ENCODE measurements at places on chromosomes 2 and 18.

DNA sequence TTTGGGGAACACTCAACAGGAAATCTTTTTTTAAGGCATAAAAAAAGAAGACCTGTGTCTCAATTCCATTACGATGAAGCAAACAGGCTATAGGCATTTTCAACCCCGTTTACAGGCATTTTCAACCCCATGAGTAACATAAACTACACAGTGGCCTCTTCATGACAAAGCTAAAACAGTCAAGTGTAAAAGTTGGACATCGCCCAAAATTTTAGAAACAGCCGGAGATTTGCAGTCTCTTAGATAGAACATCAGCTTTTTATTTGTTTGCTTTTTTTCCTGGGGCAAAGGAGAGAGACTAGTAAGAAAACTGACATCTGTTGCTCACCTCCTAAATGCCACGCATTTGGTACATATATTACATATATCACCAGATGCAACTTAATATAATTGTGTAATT is 173.7 kb downstream of the CMPK2 start:
- no peak for DNase-seq

DNA sequence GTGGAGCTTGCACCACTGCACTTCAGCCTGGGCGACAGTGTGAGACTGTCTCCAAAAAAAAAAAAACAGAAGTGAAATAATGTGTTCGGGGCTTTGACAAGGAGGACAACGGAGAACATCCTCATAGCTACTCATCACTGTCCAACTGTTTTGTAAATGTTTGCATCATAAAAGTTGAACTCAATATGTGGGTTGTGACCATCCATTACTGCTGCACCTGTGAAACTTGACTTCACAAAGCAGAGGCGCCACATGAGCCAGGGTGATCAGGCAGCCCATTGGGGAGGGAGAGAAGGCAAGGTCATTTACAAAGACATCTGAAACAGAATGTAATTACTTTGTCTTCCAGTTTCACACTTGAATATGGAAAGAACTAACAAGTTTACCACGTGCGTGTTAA is 61.6 kb downstream of the LAMA1 start:
- no peak for DNase-seq

DNA sequence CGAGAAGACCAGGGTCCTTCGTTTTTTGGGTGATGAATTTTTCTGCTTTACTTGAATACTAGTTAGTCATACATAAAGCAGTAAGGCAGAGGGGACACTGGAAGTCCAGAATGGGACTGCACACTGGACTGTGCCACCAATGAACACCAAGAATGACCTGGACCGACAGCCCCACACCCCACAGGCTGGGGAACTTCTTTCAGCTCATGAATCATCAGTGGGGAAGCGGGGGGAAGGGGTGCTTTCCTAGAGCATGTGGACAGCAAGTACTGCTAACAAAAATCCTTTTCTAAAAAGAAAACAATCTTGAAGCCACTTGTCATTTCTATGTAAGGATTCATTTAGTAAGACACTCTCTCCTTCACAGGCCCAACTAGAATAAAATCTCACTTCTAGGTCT is 86.0 kb downstream of the DTNB start:
- no peak for DNase-seq

- no peak for DNase-seq
Measured at GRCh38 chr2:14322306-14322705, 310.2 kb upstream of the LRATD1 start.

GRCh38 chr2:199932312-199932855 is 21.3 kb downstream of the C2orf69 start:
- no peak for DNase-seq

- no peak for DNase-seq
Measured at GRCh38 chr2:11385847-11386246, 41.4 kb upstream of the ROCK2 start.

DNA sequence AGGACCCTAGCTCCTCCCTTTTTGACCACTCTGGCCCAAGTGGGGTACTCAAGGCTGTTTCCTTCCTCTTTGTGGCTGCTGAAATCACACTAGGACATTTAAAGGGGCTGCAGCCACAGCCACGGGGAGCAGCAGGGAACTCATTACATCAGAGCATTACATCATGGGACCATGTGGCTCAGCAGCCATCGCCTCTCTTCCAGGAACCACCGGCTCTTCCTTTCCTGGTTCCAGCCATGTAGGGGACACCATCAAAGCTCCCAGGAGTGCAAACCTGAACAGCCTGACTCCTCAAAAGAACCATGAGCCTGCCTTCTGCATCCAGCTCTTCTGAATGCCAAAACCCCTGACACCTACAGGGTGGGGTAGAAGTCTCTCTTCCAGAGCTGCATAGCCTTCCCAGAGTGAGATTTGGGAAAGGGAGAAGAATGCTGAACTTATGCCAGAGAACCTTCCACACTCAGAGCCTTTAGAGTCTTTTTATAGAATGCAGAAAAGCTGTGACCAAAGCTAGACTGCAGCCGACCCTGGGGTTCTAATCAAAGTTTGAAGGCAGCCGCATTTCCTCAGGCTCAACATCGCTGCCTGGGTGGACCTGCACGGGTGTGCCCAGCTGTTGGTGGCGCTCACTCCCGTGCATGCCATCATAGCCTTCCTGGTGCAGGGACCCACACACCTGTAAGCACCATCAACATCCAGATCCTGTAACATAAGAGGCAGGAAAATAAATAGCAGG is 121.7 kb downstream of the KLHL29 start:
- DNase-seq, result no peak

DNA sequence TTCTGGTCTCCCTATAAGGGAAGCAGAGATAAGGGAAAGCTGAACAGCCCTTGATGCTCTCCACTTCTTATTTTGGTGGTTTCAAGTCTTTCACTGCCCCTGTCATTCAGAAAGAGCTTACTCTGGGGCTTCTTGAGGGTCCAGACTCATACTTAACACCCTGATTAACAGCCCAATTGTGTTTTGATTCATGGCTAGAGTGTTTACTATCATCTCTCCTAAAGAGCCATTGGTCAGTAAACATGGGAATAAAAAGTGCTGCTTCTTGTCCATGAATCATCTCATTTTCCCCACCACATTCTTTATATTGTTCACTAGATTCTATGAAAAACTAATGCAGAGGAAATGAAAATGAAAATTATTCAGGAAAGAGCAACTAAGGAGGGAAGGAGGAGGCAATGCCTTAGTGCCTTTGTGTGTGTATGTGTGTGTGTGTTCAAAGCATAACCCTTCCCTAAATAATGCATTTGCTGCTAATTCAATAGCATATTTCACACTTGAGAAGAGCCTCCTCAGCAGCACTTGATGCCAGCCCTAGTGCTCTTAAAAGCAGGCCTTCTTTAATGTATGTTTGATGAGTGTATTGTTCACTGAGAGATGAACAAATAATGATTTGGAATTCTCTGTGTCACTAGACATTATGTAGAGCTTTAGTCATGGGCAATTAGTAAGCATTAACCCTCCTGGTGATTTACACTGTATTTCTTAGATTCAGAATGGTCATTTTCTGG is 63.5 kb downstream of the DCC start:
- peak; percentile 31 for DNase-seq

DNA sequence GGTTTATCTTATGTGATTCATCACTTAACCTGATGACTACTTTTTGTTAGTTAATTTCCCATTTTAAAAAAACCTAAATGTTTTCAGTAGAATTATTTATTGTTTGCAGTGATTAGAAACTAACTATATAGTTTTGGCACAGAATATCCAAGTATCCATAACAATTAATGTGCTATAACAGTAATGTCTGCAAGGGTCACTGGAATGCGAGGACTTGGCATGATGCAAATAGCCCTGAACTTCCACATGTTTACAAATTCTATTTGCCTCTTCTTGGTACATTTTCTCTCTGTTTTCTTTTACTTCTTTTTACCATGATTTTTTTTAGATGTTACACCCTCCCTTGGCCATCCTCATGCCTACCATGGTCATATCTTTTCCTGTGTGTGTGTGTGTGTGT is 49.3 kb upstream of the GALNT3 start:
- DNase-seq, result no peak

DNA sequence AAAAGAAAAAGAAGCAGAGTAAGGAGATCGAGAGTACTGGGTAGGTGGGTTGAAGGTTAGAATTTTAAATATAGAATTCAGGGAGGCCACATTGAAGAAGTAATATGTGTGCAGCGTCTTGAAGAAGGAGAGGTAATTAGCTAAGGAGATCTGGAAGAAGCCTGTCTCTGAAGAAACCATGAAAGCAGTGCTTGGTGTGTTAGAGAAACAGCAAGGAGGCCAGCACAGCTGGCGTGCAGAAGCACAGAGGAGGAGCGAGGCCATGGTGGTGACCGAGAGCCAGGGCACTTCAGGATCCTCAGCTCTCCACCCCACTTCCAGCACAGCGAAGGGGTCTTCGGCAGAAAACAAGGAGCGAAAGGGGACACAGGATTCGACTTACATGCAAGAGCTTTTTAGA is 305.8 kb downstream of the STK39 start:
- DNase-seq, result no peak

DNA sequence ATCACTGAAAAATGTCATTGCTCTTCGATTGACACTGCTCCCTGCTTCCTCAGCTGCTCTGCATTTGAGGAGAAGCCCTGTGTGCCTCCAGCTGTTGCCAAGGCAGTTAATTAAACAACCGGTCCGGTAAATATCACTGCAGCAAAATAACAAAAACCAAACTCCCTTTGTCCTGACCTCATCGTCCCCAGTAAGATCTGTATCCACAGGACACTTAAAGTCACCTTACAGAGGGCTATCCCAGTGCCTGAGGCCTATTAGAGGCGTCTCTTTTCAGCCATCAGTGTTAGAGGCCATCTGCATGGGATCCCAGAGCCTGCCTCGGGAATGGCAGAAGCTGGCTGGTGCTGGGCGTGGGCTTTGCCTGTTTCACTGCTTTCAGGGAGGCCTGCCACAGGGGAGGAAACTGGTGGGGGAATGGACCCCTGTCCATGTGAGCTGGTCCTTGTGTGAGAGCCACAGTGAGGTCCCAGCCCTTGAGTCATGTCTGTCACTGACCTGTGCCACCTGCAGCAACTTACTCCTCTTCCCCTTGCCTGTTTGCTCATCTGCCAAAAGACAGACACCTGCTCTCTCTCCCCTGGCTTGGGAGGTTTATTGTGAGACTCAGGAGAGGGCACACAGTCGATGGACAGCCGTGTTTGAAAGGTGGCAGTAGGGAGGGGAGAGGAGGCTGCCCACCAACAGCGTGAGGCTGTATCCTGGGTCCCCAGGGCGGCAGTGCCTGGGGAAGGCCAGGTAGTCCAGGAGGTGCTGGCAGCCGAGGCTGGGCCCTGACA is 117.7 kb upstream of the MCFD2 start:
- no peak for DNase-seq

- DNase-seq, result no peak
Measured at GRCh38 chr2:222545823-222546795, 109.8 kb downstream of the FARSB start.

DNA sequence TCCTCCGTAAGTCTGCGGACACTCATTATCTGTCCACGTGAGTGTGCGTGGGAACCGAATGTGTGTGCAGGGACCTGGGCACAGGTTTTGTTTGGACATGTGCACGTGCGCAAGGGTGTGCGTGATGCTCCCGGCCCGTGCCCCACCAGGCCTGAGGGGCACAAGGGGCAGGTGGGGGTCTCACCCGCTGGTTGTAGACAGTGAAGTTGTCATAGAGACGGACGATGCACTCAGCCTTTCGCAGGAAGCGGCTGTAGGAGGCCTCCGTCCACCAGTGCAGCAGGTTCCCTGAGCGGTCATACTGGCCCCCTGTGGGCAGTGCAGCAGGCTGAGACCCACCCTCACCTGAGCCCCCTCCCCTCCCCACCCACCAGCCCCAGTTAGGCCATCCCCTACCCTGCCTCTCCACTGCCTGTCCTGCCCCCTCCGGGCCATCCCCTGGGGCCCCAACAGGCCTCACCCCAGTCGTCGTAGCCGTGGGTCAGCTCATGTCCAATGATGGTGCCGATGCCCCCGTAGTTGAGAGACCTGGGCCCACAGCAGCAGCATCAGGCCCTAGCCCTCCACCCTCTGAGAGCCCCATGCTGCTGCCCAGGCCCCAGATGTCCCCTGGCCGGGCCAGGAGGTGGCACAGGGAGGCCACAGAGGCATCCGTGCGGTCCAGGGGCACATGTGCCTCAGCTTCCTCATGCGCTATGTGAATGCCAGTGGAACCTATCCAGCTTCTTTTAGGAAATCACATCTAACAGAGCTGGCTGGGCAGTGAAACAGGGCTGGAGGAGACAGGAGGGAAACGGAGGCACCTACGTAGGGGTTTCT is 6.1 kb downstream of the ECEL1 start:
- DNase-seq, result no peak

DNA sequence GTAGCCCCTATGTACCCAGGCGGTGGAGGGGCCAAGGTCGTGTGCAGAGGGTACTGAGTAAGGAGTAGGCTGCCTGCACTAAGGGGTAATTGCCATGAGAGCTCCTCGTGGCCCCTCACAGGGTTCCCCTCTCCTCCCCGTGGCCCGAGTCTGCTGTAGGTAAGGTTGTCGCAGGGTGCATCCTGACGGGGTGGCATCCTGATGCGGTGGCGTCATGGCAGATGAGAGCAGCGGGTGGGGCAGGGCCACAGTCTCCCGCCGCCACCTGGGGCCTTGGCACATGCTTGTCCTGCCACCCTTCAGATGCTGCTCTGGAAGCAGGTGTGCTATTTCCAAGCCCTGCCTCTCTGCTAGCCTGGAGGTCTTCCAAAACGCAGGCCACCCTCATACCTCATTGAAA is 89.7 kb downstream of the EIPR1 start:
- no peak for DNase-seq

DNA sequence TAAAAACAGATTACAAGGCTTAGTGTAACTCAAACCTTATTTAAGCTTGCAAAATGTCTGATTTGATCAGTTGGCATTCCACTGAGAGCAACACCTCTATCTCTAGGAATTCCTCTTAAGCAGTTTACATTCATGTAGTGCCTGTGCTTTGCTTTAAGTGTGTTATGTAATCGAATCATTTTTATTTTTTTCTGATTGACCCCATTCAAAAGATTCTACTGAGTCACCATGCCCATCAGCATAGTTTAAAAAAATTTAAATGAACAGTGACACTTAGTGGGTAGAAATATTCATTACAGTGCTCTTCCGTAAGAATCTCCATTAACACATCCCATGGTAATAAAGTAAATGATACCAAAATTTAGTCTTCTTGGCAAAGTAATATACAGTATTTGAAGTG is 67.8 kb upstream of the SLC4A10 start:
- DNase-seq, result no peak

DNA sequence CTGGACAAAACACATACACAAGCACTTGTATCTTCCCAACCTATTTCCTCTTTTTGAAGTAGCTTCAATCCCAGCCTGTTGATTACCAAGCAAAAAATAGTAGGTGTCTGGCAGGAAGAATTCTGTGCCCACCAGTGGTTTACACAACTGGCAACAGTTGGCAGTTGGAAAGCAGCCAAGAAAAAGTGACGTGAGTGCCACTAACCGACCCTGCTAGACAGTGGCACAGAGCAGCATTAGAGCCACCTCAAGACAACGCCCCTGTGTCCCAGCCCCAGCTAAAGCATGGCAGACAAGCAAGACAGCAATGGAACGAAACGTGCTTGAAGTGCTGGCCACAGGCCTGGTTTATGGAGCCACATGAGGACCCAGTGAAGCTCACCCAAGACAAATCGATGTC is 379.6 kb downstream of the FBXO15 start:
- DNase-seq, result peak; percentile 33
